ENCODE measurements at places on chromosomes 2 and 18.

DNA sequence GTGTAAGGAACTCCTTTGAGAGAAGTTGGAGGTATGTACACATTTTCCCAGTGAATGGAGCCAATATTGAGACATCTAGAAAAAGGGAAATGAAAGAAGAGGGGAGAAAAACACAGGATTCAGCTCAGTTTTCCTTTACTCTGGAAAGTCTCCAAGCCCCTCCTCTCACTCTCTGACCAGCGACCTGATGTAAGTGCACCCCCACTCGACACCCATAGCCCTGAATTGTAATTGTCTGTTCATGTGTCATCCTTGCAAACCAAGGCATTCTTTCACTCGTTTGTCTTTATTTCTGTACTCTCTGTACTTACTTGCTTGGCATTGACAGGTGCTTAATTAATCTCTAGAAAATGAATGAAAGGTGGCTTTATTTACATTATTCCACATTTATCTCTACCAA, 55.7 kb upstream of the CTAGE1 start:
- no peak for DNase-seq

DNA sequence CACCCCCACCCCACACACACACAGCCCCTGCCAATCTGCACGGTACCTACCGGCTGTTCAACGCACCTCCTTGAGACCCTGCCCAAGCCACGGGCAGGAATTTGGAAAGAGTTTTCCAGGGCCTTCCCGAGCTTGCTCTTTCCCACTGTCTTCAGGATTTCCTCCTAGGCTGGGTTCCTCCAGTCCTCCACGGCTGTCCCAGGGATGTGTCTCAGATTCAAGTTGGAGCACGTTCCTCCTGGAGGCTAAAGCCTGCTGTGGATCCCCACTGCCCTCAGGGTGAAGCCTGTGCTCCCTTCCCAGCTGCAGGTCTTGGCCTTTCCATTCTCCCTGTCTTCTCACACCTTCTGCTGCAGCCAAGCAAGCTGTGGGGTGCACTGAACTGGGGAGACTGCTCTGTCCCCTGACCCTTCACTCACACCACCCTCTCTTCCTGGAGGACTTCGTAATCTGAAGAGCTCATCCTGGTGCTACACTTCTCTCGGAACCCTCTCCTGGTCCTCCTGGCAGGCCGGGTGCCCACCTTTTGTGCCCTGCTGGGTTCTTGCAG, 54.9 kb upstream of the HS6ST1 start:
- DNase-seq: no peak

DNA sequence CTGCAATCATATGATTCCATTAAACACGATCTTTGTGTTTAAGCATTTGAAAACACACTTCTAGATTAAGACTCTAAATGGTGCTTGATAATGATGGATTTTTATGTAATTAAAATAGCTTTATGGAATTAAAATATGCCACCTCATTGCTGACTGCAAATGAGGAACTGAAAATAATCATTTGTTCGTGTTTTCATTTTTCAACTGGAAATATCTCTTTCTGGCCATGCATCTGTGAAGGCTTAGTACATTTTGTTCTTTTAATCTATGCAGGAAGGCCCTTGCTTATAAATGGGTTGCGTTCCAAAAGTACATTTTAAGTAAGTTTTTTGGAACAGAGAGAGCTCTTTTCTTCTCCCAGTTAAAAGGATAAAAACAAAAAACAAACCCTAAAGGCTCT, 125.5 kb downstream of the MC4R start:
- DNase-seq: no peak

- DNase-seq: no peak
Measured at GRCh38 chr2:122417114-122417513, 661.7 kb downstream of the TSN start.

GRCh38 chr2:217451666-217452065, 551.1 kb downstream of the TNS1 start:
- DNase-seq: no peak

DNA sequence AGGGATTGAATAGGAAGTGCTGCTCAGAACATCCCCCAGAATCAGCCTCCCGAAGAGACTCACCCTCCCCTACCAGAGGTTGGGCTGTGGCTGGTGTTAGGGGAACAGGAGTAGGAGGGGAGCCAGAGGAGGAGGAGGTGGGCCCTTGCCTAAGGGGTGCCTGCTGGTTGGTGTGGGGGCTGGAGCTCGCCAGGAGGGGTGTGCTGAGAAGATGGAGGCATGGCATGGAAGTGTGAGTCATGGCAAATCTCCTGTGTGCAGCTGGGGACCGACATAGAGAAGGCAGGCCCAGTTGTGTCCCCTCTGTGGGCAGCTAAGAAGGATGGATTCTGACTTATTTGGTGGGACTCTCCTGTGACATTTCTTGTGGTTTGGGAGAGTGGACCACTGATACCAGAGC, 73.7 kb downstream of the DGKD start:
- DNase-seq: no peak

GRCh38 chr2:6937582-6937981, 20.4 kb downstream of the RNF144A start:
- DNase-seq: no peak

GRCh38 chr2:96102596-96103186, 13.7 kb downstream of the ADRA2B start:
- DNase-seq: no peak

DNA sequence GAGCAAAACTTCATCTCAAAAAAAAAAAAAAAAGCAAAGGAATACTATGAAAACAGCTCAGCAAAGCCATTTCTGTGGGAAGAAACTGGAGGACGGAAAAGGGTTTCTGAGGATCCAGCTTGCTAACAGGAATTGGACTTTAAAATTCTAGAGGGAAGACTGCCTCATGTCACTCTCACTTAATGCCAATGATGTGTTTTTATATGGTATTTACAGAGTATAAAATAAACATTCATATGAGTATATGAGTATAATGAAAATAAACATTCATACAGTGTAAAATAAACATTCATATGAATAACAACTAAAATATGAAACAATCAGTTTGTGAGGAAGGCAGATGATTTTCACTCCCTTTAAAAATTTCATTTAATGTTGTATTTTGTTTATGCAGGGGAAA, 43.9 kb downstream of the CHMP3 start:
- DNase-seq: no peak

DNA sequence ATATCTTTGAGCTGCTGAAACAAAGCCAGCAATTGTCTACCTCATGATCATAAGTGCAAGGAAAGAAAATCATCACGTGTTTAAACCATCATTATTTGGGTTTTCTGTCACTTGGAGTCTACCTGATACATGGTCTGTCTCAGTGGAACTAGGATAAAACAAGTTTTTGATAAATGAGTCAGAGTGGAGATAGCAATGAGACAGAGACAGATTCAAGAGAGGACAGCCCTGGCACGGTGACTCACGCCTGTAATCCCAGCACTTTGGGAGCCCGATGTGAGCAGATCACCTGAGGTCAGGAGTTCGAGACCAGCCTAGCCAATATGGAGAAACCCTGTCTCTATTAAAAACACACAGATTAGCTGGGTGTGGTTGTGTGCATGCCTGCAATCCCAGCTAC, 93.8 kb downstream of the PMAIP1 start:
- DNase-seq: no peak

GRCh38 chr2:96916646-96917543, 47.0 kb upstream of the SEMA4C start:
- no peak for DNase-seq

GRCh38 chr18:44802508-44802907, 121.8 kb downstream of the SETBP1 start:
- DNase-seq: no peak

DNA sequence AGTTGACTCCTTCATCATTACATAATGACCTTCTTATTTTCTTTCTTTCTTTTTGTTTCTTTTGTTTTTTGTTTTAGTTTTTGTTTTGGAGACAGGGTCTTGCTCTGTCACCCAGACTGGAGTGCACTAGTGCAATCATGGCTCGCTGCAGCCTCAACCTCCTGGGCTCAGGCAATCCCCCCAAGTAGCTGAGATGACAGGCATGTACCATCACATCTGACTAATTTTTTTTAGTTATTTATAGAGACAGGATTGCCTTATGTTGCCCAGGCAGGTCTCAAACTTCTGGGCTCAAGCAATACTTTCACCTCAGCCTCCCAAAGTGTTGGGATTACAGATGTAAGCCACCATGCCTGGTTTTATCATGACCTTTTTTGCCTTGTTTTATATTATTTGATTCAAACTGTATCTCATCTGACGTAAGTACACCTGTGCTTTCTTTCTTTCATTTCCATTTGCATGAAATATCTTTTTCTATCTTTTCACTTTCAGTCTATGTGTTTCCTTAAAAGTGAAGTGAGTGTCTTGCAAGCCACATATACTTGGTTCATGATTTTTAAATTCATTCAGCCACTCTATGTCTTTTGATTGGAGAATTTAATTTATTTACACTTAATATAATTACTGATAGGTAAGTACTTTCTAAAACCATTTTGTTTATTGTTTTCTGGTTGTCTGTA, 39.1 kb downstream of the SP100 start:
- no peak for DNase-seq

- DNase-seq: no peak
Measured at GRCh38 chr2:165953306-165953654, 296 bp downstream of the TTC21B start.

DNA sequence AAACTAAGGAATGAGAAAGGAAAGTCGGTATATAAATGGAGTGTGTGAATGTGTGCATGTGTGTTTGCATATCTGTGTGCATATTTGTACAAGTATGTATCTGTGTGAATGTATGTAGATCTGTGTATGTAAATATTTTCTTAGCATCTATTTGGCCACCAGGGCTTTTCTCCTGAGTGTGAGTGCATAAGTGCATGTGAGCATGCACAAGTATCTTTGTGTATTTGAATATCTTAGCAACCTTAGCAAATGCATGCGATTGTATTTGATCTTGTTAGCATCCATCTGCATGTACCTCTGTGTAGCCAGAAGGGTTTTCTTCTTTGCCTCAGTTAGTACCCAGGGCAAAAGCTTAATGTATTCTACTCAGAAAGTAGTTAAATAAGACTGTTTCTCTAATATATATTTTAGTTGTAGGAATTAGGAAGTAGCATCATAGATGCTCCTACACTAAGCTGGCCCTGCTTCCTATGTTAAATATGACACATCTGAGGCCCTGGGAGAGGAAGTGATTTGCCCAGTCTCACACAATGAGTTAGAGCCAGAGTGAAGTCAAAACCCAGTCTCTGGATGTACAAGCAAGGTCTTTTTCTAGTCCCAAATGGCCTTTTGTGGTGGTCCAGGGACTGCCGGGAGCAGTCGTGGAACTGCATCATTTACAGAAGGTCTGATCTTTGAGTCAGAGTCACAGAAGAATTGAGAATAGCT, 9.2 kb downstream of the FKBP1B start:
- DNase-seq: no peak

DNA sequence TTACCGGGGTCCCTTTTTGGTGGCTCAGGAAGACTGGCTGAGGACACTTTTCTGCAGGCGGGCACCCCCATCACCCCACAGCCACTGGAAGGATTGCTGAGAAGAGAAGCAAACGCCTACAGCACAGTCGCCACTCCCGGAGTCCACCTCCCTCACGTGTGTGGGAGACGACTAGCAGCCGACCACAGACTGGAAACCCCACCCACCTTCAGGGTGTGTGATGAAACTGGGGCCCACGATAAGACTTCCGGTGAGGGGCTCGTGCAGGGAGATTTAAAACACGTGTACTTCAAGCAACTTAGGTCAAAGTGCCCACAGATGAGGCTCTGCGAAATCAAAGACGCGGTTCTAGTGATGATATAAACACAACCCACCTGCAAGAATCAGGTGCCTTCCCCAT, 26.3 kb downstream of the MBP start:
- no peak for DNase-seq

DNA sequence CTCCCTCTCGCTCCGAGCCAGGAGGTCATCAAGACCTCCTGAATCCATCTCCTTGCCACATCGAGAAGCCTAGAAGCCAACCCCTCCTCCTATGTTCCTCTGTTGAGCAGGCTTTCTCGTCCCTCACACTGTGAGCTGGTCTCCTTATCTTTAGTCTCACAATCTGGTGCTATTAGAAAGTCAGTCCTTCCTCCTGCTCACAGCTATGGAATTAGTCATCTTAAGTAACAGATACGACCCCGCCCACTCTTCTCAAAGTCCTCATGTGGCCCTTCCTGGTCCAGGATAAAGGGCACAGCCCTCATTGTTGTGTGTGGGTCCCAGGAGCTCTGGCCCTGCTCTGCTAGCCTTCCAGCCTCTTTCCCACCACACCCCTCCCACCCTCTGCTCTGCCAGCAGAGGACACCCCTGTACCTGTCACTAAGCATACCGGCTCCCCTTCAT, 41.4 kb upstream of the TRIB2 start:
- DNase-seq: no peak

GRCh38 chr18:66874375-66874774, 270.5 kb upstream of the CDH19 start:
- no peak for DNase-seq

DNA sequence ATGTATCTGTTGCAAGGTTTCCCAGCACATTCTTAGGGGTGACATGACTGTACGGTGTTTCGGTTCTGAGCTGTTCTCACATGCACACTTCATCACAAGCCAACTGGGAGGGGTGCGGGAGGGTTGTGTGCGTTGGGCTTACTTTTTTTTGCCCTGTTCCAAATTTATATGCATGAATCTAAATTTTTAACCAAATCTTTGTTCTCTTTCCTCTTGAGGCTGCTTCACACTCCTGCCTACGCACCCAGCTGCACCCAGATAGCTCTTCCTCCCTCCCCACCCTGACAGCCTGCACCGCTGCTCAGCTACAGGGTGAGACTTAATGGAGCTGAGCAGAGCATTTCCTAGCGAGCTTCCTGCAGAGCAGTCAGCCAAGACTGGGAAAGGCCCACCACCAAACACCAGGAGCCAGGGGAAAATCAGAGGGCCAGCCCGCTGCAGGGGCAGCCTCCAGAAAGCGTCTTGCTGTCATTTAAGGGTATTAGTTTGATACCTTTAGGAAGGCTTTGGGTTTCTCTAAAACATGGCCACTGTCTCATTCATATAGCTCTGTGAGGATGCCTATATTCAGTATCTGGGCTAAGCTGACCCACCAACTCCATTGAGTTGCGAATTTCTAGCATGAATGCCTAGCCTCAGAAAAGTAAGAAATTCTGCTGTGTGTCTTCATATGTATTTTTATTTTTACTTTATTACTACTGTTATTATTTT, 84.5 kb downstream of the POU3F3 start:
- no peak for DNase-seq

- peak; percentile 87 for DNase-seq
Measured at GRCh38 chr2:229445019-229445418, 173.9 kb upstream of the PID1 start.

DNA sequence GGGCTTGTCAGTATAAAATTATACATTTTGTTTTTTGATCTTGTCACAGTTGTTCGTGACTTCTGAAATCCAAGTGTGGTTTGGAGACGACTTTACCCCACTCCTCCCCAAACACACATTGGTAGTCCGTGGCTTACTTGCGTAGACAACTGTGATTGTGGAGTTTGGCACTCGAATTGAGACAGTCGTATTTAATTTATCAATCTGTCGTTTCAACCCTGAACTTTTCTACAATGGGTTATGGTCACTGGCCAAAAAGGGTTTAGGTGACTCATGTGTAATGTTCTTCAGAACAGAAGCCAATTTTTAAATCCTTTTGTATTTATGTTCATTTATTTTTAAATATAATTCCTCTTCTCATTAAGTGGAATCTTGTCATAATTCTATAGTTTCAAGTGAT, 129.9 kb downstream of the SPTBN1 start:
- no peak for DNase-seq

Data from globus pallidus (tissue), 1 donor.